ENCODE measurements at places on chromosomes 11 and 22.

DNA sequence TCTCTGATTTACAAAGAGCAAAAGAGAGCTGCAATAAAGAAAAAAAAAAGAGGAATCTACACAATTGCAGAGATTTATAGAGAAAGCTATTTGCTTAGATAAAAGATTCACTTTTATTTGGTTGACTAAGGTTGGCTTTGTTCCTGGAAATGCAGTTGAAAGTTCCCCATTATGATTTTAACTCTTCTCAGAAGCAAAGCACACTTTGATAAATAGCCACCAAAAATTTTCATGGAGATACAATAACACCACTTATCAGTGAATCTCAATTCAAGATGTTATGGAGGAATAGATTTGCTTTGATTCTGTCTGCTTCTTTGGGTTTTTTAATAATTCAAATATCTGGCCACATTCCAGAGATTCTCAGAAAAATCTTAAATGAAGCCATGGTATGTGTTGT, 88.5 kb upstream of the ANO3 start:
- no peak for DNase-seq

DNA sequence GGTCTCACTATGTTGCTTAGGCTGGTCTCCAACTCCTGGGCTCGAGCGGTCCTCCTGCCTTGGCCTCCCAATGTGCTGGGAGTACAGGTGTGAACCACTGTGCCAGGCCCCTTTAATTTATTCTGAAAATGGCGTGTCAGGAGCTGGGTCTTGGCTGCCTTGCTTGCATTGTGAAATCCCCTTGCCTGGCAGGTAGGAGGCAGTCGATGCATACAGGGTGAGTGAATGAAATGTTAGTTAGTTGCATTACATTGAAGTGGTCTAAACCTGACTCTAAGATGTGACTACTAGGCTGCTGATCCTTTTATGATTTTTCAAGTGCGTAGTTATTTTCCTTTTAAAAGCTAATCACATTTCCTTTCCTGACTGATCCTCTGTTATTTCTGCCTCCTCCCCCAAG, 42.9 kb downstream of the PARVB start:
- no peak for DNase-seq

- no peak for DNase-seq
Observed at GRCh38 chr11:70078095-70078780, at the start of gene ANO1. TSS of gene ANO1 (plus strand) at chr11:70078317. CDS start at chr11:70078607, 290 bp downstream.

GRCh38 chr22:25840891-25841290, 98.9 kb downstream of the MYO18B start:
- DNase-seq = no peak

GRCh38 chr11:63508009-63508408, 2.1 kb downstream of the LGALS12 start:
- DNase-seq = no peak

DNA sequence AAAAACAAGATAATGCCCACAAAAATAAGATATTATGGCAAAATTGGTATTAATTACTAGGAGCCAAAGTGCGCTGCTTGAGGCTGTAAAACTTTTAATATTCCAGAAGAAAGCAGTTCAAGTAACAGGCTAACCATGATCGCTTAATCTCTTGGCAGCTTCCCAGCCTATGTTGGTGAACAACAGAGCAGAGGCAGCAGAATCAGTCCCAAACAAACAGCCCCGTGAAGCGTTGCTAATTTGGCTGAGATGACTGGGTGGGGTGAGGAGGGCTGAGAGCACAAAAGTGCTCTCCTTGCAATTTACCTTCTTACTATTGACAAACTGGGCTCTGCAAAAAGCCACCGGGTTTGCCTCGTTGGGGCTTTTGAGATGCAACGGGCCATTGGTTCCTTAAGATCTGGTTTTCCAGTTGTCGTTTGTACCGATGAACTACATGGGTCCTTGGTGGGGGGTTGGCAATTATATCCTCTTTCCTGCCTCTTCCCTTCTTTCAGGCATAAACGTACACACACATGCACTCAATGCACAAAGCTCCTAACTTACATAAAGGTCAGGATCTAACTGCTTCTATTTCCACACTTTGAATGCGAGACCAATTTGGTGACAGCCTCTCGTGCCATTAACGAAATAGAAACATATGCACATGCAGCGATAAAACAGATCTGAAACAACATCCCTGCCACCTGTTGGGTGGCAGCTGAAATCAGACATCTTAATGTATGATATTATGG, 407.6 kb upstream of the CADM1 start:
- no peak for DNase-seq

DNA sequence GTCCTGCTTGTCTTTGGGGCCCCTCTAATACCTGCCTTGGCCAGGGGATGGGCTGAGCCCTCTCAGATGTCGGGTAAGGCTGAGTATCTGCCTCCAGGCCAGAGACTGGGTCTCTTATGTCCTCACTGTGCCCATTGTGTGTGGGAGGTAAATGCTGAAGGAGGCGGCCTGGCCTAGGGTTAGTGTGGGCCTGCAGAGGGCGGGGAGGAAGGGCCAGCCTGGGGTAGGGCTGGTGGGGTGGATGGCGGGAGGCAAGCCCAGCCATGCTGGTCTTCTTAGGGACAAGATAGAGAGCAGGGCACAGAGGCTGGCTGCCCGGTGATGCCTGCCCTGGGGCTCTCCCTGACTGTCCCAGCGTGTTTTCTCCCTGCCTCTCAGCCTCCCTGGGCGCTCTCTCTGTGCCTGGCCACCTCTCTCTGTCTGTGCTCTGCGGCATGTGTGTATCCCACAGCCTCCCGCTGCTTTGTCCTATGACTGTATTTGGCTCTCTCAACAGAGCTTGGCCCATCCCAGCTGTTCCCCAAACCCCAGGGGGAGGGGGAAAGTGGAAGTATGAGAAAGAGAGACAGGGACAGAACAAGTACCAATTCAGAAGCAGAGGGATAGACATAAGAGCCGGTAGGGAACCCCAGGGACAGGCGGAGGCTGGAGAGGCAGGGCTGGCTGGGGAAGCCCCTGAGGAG, 57.0 kb downstream of the PDE2A start:
- no peak for DNase-seq

- DNase-seq = peak; percentile 22
Observed at GRCh38 chr11:59802639-59803176, 7.9 kb downstream of the MRPL16 start.

DNA sequence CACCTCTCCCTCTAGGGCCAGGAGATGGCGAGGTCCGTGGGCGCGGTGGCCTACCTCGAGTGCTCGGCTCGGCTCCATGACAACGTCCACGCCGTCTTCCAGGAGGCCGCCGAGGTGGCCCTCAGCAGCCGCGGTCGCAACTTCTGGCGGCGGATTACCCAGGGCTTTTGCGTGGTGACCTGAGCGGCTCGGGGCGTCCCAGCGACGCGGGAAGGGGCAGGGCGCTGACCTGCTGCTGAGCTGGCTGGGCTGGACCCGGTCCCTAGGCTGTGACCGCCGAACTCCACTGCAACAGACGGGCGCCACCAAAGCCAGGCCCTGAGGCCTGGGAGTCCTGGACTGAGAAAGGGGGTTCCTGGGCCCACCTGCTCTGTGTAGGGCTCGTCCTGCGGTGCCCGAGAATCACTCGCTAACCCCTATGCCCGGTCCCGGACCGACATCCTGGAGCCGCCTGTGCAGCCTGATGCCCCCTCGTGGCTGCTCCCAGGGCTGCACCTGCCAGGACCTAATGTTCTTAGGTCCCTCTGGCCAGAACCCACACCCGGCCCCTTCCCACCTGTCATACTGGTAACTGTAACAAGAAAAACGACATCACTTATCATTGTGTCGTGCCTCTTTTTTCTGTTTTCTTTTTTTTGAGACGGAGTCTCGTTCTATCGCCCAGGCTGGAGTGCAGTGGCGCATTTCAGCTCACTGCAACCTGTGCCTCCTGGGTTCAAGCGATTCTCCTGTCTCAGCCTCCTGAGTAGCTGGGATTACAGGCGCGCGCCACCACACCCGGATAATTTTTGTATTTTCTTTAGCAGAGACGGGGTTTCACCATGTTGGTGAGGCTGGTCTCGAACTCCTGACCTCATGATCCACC, 15.0 kb downstream of the RHOD start:
- peak; percentile 54 for DNase-seq

GRCh38 chr22:46758867-46759290, 3.6 kb upstream of the TBC1D22A start:
- DNase-seq = no peak

GRCh38 chr11:44626645-44627044, 61.2 kb downstream of the CD82 start:
- no peak for DNase-seq

DNA sequence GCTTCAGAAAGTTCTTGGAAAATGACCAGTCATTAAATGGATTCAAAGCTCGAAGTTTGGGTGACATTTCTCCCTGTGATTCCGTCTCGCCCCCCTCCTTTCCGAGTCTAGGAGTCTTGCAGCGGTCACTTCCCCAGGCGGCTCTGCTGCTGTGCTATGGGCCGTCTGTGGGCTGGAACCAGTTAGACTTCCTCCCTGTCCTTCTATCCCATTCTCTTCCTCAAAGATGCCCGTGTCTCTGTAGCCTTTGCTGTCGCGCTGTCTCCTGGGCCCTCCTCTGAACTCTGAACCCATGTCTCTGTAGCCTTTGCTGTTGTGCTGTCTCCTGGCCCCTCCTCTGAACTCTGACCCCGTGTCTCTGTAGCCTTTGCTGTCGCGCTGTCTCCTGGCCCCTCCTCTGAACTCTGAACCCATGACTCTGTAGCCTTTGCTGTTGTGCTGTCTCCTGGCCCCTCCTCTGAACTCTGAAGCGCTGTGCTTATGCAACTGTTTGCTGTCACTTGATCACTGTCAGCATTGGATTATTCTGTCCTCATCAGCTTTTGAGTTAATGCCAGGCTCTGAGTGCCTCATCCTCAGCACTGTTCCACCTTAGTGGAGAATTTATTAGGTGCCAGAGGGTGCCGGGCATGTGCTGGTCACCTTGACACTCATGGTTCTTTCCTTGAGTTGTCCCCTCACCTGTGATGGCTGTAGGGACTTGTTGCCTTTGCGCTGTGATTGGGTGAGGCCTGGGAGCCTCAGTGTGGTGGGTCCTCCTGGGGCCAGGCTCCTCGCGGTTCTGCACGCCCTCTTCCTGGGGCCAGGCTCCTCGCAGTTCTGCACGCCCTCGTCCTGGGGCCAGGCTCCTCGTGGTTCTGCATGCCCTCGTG, 173.3 kb downstream of the TBC1D22A start:
- DNase-seq = no peak

DNA sequence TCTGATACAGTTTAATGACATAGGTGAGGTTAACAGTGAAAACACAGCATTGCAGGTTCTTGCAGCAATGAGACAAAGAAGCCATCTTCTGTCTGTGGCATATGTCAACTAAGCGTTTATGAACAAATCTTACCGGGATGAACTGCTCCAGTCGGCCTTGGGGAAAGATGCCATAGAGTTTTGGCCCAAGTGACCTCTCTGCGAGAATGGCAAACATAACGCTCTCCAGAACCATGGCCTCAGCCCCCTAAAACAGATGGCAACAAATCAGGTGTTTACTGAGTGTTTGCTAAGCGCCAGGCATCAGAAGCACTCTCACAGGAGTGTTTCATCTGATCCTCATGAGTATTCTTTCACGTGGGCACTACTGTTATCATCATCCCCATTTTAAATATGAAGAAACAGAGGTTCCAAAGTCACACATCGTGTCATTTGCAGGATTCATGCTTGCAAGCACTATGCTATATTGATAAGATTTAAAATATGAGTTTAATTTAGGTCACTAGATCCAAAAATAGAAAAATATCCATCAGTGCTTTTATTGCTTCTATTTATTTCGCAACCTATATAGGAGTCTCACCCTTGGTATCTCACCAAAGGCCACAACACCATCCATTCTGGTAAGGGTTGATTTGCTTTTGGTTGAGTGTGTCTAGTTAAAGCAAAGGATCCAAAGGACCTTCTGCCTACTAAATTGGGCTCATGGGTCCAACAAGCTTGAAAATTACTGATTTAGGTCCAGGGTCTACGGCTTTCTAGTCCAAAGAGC, 35.9 kb downstream of the TCIRG1 start:
- no peak for DNase-seq

GRCh38 chr11:120978701-120979100, 45.2 kb upstream of the TBCEL start:
- no peak for DNase-seq

- no peak for DNase-seq
Observed at GRCh38 chr11:128500493-128500892, 86.9 kb downstream of the ETS1 start.

- no peak for DNase-seq
Observed at GRCh38 chr11:225734-226453, 10.2 kb downstream of the SIRT3 start.

DNA sequence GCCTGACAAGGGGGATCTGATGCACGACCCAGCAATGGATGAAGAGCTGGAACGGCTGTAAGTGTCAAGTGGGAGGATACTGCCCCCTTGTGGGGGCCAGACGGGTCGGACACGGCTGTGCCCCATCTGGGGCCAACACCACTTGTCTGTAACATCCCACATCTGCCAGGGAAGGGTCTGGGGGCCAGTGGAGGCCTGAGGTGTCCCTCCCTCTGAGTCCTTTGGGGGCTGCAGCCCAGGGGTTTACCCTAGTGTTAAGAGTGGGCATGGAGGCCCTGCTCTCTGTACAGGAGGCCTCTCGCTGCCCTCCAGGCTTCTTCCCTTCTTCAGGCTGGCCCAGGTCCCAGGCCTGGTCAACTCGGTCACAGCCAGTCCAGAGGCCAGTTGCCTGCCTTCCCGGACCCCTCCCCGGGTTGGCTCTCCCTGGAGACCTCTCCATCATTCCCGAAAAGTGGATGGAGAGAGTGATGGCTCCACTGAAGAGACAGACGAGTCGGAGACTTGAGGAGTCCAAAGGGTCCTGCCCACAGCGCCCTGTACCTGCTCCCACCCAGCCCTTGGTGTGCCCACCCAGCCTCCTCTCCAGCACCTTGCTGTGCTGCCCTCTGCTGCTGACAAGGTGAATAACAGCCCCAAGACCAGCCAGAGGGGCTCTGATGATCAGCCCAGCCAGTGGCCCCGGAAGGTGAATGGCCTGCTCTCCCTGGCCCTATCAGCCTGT, 15.4 kb downstream of the ARFGAP2 start:
- DNase-seq = no peak

GRCh38 chr11:34769224-34769623, 147.0 kb downstream of the APIP start:
- DNase-seq = no peak

- no peak for DNase-seq
Observed at GRCh38 chr11:15471048-15471894, 356.5 kb downstream of the INSC start.

DNA sequence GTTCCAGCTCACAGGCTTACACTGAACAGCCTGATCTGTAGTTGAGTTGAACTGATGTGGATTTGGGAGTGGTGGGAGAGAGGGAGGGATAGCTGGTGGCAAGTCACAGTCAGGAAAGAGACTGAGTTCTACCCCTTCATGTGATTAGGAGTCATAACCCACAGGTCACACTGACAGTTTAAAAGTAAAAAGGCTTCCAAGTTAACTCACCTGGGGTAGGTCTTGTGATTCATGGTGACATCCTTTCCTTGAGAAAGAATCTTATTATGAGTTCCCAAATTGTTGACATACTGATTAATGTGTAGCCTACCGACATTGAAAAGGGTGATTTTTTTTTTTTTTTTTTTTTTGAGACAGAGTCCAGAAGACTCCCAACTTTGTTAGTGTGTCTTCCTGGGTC, 5.4 kb downstream of the IZUMO1R start:
- no peak for DNase-seq

DNA sequence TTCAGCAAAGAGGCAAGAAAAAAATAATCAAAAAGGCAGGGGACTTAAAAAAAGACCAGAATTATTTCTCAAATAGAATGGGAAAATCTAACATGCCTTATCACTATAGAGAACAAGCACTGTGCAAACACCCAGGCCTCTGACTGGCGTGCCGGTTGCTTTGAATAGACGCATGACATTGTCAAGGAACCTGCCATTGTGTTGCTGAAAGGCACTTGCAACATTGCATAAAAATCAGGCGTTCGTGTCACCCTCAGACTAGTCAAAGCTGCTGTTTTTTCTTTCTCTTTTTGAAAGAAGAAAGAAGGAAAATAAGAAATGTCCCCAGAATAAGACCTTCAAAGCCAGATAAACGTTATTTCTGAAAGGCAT, 549.3 kb upstream of the CADM1 start:
- DNase-seq = no peak

Measured in stimulated activated CD8-positive, alpha-beta memory T cell treated with anti-CD3 and anti-CD28 coated beads, Interleukin-4, amount 100 ng/mL, for 1 hour (primary cell).